AG04449 (cell line): ENCODE measurements at places on chromosomes 16 and 17.

DNA sequence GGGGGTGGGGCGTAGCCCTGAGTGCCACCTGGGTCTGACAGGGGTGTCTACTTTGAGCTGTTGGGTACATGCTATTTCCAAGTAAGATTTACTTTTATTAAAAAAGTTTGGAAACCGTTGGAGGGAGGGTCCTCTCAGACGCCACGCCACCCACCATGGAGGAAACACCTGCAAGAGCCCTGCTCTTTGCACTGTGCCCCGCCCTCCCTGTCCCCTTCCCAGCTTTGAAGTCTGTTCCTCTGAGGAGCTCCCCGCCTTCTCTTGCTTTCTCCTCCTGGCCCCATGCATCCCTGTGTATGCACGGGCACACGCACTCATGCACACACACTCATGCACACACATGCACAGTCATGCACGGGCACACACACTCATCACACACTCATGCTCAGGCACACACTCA is 15.5 kb downstream of the ADGRG1 start:
- DNase-seq: no peak

- no peak for DNase-seq
Measured at GRCh38 chr16:68249371-68249770, 4.2 kb downstream of the PLA2G15 start.

GRCh38 chr16:4700380-4700996 is 7.1 kb downstream of the NUDT16L1 start:
- DNase-seq: no peak

GRCh38 chr17:62987136-62987535 is 21.1 kb downstream of the TANC2 start:
- no peak for DNase-seq

GRCh38 chr17:574061-574460 is 140.6 kb downstream of the VPS53 start:
- no peak for DNase-seq

GRCh38 chr17:59804901-59805465 is 87.8 kb downstream of the TUBD1 start:
- DNase-seq: no peak

- no peak for DNase-seq
Measured at GRCh38 chr16:30888856-30889499, 4.9 kb downstream of the BCL7C start.

- DNase-seq: no peak
Measured at GRCh38 chr17:78225088-78225865, 6.2 kb upstream of the TMEM235 start.

DNA sequence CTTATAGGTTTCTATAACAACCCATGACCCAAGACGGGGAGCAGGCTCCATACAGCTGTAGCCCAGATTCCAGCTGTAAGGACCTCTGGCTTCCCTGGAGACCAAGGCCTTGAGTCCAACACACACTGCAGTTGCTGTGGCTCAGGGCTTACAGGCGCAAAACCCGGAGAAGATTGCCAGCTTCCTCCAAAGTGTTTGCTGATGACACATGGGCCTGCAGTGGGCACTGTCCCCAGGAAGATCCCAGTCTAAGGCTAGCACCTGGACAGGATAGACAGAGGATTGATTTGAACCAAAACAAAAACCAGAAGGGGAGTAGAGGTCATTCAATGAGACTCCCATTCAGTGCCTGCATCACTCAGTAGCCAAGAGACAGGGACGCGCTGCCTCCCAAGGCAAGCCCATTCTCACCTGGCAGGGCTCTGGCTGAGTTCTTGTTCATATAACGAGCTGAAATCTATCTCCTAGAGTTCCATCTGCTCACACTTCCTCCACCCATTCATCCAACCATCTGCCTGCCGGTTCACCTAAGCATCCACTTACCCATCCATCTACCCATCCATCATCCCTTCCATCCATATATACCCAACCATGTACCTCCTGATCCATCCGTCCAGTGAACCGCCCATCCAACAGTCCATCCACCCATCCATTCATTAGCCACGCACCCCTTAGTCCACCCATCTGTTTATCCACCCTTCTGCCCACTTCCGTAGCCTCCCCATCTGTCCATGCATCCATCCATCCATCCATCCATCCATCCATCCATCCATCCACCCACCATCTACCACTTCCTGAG is 10.2 kb downstream of the RAB11FIP4 start:
- DNase-seq: no peak

- DNase-seq: peak; percentile 88
Measured at GRCh38 chr16:85354686-85355514, 242.6 kb upstream of the CIBAR2 start.

DNA sequence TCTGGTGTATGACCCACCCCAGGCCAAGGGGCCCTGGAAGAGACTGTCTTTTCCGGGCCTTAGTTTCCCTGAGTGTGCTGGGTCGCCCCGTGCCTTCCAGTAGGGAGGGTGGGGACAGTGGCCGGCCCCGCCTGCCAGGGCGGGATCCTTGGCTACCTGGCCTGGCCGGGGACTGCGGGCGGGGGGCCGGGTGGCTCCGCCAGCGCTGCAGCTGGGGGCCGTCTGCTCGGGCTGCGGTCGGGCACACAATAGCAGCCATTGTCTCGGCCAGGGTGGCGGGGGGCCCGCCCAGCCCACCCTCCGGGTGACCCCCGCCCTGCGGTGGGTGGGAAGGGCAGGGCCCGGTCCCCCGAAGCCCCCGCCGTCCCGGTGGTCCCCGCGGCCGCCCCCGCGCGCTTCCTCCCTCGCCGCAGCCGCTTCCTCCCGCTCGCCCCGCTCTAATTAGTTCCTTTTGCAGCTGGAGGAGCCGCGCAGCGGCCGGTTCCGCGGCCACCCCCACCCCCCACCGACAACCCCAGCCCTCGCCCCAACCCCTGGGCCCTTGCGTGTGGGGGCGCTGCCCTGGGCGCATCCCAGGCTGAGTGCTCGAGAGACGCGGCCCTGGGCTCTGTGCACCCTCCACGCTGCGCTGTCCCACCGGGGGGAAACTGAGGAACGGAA is 11.6 kb downstream of the GLIS2 start:
- no peak for DNase-seq

- DNase-seq: no peak
Measured at GRCh38 chr17:73189417-73190099, 3.3 kb upstream of the COG1 start.

DNA sequence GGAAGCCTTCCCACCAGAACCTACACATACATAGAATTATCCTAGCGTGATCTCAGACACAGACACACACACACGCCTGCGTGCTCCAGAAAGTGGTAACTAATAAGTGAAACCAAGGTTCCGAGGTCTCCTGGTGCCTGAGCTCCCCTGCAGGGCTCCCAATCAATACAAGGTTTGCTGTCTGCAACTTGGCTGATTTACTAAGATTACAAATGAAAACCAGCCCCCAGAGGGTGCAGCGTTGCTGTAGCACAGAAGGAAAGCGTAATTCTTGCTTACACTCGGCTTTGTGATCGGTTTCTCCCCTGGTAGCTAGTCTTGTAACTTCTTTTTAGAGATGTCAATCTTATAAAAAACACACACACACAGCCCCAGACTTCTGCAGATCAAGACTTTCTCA is 334.1 kb upstream of the XYLT1 start:
- DNase-seq: no peak

DNA sequence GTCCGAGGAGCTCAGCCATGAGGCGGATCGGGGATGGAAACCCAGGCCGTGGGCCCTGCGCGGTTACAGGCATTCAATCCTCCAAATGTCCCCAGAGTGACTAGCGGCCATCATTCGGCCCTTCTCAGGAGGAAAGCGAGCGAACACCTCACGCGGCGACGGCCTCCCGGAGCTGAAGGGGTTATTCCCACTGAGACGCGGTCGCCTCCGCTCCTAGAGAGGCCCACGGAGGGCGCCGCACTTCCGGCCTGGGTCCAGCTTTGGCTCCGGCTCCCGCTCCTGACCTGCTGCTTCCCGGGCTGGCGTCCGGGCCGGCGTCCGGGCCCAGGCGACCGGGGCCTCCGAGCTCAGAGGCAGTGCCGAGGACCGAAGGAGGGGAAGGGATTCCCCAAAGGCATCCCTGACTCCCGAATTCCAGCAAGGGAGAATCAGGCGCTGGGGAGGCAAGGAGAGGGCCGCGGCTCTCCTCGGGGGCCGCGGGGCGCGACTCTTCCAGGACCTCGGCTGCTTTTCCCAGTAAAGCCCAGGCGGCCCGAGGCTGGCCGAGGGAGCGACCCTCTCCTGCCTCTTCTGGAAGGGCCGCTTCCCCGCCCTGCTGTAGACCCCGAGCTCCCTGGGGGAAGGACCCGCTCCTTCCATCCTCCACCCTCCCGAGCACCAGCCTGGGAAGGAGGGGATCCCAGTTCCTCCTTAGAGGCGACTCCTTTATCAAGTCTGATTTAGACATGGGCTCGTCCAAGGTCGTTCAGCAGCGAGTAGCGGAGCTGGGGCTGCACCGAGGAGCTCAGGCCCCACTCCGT is 18.6 kb upstream of the ZNF629 start:
- no peak for DNase-seq

- no peak for DNase-seq
Measured at GRCh38 chr17:34913001-34913400, 48.3 kb downstream of the CCT6B start.

GRCh38 chr17:66562119-66562518 is 259.7 kb downstream of the PRKCA start:
- no peak for DNase-seq

DNA sequence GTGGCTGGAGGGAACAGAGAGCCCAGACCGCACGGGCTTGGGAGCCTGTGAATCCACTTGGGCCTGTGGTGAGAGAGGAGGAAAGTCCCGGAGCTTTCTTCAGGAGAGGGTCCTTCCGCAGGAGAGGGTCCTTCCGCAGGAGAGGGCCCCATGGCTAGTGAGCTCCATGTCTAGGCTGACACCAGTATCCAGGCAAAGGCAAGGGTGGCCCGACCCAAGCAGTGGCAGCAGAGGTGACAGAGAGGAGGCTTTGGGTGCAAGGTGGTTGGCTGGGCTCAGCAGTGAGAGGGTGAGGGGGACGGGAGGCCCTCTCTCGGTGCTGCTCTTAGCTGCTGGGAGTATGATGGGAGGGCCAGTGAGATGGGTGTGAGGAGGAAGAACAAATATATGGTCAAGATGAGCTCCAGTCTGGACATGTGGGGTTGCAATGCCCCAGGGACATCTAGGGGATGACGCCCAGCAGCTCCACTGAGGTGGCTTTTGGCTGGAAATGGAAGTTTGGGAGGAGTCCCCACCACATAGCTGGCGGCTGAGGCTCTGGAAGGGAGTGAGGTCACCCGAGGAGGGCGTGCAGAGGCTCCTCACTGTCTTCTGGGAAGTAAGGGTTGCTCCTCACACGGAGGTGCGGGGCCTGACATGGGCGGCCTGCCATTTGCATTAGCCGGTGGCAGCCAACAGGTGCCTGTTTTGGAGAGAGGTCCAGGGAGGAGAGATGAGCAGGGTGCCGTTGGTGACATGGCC is 2.3 kb upstream of the HSD3B7 start:
- DNase-seq: no peak

DNA sequence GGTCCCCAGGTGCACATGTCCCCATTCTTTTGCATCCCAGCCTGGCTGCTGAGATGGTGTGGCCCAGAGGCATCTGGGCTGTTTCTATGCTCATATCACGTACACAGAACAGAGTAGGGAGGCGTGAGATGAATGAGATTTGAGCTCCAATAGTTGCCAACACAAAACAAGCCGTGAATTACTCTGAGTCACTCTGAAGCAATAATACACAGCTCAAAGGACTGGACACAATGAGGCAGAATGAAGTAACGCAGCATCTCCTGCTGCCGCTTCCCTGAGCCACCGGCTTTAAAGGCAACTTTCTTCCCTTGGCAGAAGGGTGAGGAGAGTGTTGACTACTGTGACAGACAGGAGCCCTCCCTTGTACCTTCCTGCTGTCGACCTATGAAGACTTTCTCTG is 33.9 kb upstream of the CLEC18B start:
- DNase-seq: no peak

DNA sequence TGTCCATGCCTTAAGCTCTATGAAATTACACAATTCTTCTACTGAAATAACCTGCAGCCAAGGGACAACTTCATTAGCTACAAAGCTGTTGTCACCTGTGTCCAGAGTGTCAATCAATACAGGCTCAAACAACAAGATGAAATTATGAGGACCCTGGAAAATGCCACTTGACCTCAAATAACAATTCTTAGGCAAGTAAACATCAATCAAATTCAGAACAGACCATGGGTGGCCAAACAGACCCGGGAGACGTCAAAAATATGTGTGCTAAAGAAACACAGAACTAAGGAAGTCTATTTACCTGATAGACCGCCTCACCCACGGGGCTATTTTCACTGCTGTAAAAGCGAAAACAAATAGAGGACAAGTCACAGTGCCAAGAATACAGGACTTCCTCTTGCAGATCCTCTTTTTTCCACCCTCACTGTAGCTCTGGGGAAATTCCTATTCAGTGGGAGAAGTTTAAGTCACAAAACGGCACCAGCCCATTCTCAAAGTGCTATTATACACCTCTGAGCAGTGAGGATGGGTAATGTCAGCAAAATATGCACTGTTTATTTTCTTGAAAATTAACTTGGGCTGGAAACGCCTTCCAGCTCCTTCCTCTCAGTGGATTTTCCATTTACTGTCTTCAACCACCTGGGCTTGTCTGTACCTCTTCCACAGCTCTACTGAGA is 2.7 kb downstream of the LITAF start:
- no peak for DNase-seq

- DNase-seq: peak; percentile 62
Measured at GRCh38 chr16:67241008-67241900, 6.0 kb downstream of the FHOD1 start.

DNA sequence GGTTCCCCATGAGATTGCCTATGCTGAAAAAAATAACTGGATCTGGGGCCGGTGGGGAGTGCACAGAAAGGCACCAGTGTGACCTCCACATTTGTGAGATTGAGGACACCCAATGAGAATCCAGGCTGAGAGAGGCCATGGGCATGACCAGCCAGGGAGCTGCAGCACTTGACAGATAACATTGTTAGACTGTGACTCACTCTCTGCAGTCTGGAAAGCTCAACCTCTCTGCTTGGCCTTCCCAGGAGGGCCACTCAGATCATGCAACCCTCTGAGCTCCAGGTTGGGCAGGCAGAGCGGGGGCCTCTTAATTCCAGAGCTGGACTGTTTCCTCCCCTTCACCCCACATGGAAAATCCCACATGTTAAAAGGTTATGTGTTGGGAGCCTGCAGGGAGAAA is 30.1 kb downstream of the FZD2 start:
- peak; percentile 86 for DNase-seq

GRCh38 chr17:8046929-8047768 is 8.3 kb downstream of the ALOX15B start:
- DNase-seq: no peak

DNA sequence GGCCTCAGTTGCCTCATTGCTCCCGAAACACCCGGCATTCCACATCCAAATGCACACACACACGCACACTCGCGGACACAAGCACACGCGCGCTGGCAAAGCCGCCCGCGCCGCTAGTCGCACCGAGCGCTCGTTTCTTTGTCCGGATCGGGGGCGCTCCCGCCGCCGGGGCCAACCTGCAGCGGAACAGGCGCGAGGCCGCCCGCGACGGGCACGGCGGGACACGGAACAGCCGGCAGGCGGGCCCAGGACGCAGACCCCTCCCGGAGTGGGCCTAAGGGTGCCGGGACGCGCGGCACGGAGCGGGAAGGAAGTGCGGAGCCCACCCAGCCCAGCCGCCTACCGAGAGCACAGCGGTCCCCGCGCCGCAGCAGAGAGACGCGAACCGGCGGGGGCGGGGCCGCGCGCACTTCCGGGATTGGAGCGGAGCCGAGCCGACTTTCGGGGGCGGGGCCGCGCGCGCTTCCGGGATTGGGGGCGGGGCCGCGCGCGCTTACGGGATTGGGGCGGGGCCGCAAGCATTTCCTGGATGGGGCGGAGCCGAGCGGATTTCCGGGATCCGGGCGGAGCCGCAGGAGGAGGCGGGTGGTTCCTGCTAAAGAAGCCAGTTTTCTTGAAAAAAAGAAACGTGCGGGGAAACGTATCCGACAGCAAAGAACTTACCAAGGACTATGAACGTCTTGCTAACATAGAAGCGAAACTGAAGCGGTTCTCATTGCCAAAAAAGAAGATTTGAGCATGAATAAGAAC is at the start of gene CYBC1:
Gene CYBC1, minus strand, starts transcription at position 396 of the 750 bp plus-strand sequence. CDS start 1,498 bp downstream, outside the sequence.
- DNase-seq: peak; percentile 42
